ENCODE measurements at places on chromosomes 5 and 9. TPM values are rescaled to one million over a fixed set of nuclear protein-coding genes. Genes with fewer than 3 reads are reported as not detected.

DNA sequence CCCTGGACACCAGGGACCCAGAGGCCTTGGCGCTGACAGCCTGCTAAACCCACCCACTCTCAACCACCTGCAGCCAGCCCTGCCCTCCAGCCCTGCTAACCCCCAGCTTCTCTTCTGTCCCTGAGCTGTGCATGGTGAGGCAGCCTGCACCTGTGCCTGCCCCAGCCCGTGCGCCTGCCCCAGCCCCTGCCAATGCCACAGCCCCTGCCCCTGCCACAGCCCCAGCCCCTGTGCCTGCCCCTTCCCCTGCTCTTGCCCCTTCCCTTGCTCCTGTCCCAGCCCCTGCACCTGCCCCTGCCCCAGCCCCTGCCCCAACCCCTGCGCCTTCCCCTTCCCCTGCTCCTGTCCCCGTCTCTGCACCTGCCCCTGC is 43.3 kb upstream of the IRX4 start:
- DNase-seq, result no peak

HACD4 gene
- total RNA-seq, result 8.7 TPM

DNA sequence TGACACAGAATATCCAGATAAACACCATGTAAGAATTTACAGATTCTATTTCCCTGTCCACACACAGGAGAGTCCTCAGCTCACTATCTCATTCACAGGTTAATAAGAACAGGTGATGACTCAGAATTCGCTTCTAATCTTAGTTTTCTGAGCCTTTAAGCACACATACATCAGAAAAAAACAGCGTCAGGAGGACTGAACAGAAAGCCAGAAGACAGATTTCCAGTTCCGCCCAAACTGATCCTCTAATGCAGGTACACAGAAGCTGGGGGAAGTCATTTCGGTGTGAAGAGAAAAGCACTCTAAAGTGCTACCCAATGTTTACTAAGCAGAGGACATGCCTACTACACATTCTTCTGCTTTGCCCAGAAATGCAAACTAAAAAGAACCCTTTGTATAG is 1.6 kb downstream of the CEMIP2 start:
- no peak for DNase-seq

ESM1 gene
- not detected for total RNA-seq

- DNase-seq, result no peak
Measured at GRCh38 chr5:149853701-149854100, 90.9 kb downstream of the PDE6A start.

- no peak for DNase-seq
Measured at GRCh38 chr5:9655641-9656040, 25.5 kb upstream of the TAS2R1 start.

DNA sequence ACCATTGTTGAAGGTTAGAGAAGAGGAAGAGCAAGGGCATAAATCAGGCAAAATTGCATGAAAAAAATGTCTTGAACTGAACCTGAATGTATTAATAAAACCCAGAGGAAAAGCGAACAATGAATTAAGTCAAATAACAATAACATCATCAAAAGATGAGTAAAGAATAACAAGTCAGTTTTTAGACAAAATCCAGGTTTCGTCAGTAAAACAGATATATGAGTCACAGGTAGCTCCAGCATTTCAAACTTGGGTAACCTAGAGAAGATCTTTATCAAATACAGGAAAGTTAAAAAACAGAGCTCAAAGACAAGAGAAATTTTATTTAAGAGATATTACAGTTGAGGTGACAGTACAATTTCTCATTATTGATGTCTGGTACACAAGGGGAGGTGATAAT is 332.4 kb downstream of the EFNA5 start:
- no peak for DNase-seq

DNA sequence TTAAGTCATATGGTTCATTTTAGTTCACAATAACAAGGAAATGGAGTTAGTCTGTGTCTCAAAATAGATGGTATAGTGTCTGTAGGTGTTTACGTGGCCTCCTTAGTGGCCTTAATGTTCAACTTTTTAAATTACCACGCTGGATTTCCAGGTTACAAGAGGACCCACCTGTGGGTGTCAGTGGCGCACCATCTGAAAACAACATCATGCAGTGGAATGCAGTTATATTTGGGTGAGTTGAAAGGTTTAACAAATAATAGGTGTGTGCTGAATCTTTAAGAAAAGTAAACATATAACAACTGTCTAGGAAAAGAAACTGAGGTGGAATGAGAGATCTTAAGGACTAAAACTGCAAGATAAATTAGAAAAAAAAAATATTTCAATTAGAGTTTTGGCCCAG is 2.9 kb downstream of the UBE2B start:
- no peak for DNase-seq

PCDHB3 gene
- not detected for total RNA-seq

DNA sequence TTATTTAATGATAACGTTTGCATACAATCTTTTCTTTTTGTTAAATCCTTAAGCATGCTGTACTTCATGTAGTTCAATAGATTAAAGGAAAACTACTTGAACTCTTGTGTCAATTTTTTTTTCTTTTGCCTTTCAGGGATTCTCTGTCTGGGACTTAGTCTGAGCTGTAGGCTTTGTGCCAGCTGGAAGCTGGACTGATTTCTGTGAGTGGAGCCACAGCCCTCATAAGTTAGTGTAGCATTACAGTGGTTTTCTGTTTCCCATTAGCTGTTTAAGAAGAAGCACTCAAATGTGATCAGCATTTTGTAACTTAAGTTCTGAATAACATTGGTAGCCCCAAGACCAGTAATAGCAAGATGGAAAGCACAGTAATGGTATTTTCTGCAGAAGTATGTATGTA is 330.6 kb upstream of the MEF2C start:
- DNase-seq, result no peak

ELOVL7 gene
- 2.0 TPM for total RNA-seq

GRCh38 chr5:150989695-150990094 is 30.7 kb upstream of the GPX3 start:
- DNase-seq, result no peak

DNA sequence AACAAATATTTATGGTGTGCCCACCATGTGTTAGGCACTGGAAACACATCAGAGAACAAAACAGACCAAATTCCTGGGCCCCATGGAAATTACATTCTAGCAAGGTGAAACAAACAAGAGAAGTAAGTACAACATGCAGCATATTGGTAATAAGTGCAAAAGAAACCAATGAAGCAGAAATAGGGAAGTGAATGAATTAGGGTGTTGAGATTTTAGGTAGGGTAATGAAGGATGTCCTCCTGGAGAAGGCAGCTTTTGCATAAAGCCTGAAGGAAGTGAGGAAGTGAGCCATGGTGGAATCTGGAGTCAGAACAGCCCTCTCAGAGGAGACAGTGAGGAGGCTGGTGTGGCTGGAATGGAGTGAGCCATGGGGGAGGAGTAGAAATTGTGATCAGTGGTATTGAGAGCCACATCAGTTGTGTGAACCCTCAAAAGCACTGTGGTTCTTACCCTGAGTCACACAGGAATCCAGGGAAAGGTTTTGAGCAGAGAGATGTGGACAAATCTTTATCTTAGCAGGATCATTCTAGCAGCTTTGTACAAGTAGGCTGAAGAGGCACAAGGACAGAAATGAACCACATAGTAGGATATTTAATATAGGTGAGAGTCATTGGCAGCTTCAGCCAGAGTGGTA is 52.7 kb upstream of the ARL15 start:
- DNase-seq, result no peak

DNA sequence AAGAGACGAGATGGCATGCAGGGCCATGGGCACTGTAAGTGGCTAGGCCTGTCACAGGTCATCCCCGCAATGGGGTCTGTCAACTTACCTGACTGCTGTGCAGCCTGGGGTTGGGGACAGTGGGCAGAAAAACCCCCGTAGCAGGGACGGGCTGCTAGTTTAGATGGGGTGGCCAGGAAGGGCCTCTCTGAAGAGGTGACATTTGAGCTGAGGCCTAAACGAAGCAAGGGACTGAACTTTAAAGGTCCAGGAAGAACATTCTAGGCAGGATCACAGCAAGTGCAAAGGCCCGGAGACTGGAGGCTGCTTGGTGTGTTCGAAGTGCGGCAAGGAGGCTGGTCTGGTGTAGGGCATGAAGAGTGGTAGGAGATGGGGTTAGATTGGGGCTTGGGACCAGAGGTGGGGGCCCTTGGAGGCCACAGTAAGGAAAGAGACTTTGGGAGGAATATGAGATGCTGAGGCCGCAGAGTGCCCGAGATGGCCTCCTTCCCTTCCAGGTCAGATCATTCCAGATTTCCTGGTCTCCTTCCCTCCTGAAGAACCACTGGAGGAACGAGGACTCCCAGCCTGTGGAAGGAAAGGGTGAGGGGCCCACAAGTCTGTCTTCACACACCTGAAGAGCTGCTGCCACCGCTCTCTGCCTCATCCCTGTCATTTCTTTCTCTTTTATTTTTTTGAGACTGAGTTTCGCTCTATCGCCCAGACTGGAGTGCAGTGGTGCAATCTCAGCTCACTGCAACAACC is 37.9 kb upstream of the SH3PXD2B start:
- DNase-seq, result no peak

MEGF10 gene
- total RNA-seq, result not detected

DNA sequence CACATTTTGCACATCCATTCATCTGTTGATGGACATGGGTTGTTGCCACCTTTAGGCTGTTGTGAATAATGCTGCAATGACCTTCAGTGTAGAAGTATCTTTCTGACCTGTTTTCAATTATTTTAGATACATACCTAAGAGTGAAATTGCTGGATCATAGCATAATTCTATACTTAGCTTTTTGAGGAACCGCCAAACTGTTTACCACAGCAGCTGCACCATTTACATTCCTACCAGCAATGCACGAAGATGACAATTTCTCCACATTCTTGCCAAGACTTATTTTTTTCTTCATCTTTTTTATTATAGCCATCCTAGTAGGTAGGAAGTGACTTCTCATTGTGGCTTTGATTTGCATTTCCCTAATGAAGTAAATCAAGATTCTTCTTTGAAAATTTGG is 36.5 kb upstream of the ASTN2 start:
- no peak for DNase-seq

DNA sequence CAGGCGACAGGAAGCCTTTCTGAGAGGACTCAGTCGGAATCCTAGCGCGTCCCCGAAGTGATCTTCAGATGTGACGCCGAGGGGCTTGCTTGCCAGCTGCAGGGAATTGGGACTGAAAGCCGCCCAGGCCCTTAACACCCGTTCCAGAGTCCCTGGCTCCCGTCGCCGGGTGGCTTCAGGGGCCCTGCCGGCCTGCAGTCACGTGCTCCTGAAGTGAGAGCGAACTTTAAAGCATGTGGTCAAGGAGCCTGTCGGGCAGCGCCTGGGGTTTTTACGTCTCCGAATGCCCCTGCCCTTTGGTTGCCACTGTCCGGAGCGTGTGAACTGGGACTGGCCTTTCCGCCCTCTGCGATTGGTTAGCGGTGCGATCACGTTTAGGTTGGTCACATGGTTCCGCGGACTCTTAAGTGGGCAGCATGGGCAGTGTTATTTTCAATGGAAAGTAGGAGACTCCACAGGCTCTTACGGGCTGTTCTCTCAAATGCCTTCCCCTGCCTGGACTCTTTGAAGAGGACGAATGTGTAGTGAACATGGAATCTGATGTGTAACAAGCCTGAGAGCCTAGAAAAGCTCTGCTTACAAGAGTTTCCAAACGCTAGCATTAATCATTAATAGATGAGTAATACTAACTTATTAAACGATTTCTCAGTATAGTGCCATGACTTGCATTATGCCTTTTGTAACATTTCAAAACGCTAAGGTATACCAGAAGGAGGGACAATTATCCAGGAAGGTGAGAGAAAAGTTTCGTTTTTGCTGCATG is 1.9 kb downstream of the VLDLR start:
- no peak for DNase-seq
